ENCODE measurements at places on chromosomes 11 and 22. TPM values are rescaled to one million over a fixed set of nuclear protein-coding genes. Genes with fewer than 3 reads are reported as not detected.

GRCh38 chr22:30926706-30927105, 41.9 kb downstream of the MORC2 start:
- peaks cover 4% of the 10 kb centered on the region for H3K4me1 ChIP-seq
- H3K27me3 ChIP-seq, result no peaks in the 10 kb centered on the region
- no peak for DNase-seq
- no peak overlapping the region for H3K4me3 ChIP-seq
- peaks cover 36% of the 10 kb centered on the region for H3K36me3 ChIP-seq

- no peaks in the 10 kb centered on the region for H3K27me3 ChIP-seq
- H3K4me3 ChIP-seq, result no peak overlapping the region
- no peak overlapping the region for H3K27ac ChIP-seq
- no peak for DNase-seq
- no peaks in the 10 kb centered on the region for H3K4me1 ChIP-seq
Measured at GRCh38 chr11:115193914-115194801, 310.1 kb downstream of the CADM1 start.

GRCh38 chr11:46554213-46555147, 39.3 kb downstream of the AMBRA1 start:
- no peak overlapping the region for H3K4me3 ChIP-seq
- peaks cover 45% of the 10 kb centered on the region for H3K4me1 ChIP-seq
- H3K27ac ChIP-seq, result peak overlapping the region; percentile 65
- no peaks in the 10 kb centered on the region for H3K36me3 ChIP-seq
- DNase-seq, result no peak
- H3K27me3 ChIP-seq, result no peaks in the 10 kb centered on the region

DNA sequence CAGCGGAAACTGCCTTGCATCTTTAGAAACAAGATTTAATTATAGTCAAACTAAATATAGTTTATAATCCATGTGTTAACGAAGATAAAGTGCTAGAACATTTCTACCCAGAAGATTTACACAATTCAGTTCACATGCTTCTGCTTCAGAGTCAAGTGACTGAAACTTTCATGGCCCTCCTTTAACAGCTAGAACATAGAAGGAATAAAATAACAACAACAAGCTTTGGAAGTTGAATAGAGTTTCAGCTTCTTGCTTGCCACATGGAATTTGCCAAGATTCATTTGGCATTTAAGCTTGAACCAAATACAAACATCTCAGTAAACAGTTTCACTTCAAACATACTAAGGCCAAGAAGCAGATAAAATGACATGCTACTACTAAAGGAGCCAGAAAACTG, 676.3 kb upstream of the ANO3 start:
- H3K27me3 ChIP-seq, result no peaks in the 10 kb centered on the region
- no peak for DNase-seq
- H3K27ac ChIP-seq, result no peak overlapping the region

GRCh38 chr11:68438658-68439259, 21.8 kb upstream of the PPP6R3 start:
- DNase-seq, result no peak
- H3K27ac ChIP-seq, result no peak overlapping the region
- no peak overlapping the region for H3K4me3 ChIP-seq
- H3K36me3 ChIP-seq, result no peaks in the 10 kb centered on the region
- no peaks in the 10 kb centered on the region for H3K27me3 ChIP-seq

DNA sequence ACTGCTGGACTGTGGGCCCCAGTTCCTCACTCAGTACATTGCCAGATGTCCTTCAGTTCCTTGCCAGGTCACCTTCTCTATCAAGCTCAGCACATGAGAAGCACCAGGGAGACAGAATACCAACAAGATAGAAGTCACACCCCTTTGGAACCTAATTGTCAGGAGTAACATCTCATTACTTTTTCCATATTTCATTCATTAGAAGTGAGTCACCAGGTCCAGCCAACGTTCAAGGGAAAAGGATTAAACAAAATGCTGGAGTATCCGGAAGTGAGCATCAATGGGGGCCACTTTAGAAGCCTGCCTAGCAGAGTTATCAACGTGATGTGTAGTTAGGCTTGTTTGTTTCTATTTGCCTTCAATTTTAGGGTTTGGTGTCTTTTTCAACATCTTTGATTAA, 569.3 kb downstream of the MIAT start:
- no peak overlapping the region for H3K27ac ChIP-seq
- no peaks in the 10 kb centered on the region for H3K36me3 ChIP-seq
- H3K27me3 ChIP-seq, result no peaks in the 10 kb centered on the region
- DNase-seq, result no peak

- no peak for DNase-seq
- no peaks in the 10 kb centered on the region for H3K27me3 ChIP-seq
- no peak overlapping the region for H3K4me3 ChIP-seq
- H3K36me3 ChIP-seq, result no peaks in the 10 kb centered on the region
- peaks cover 12% of the 10 kb centered on the region for H3K4me1 ChIP-seq
Measured at GRCh38 chr22:44686873-44687600, 15.0 kb upstream of the PRR5 start.

DNA sequence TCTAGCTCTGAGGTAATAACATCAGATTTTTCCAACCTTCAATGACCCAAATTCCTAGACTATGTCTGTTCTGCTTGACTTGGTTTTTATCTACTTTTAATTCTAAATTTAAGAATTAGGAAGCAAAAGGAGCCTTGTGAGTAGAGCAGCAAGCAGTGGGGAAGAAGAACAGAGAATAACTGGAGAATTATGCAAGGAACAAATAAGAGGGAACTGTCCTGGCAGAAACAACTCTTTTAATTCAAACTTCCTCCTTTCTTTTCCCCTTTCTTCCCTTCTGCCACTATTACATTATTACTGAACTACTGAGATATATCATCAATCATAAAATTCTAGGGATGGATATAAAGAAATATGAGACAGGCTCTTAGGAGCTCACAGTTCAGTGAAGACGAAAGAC, 276.1 kb downstream of the SBF2 start:
- no peak overlapping the region for H3K4me3 ChIP-seq
- no peak for DNase-seq
- H3K27me3 ChIP-seq, result no peaks in the 10 kb centered on the region
- no peak overlapping the region for H3K27ac ChIP-seq
- H3K36me3 ChIP-seq, result no peaks in the 10 kb centered on the region

The LRRC55 gene
- total RNA-seq, result not detected

The MMP12 gene
- total RNA-seq, result not detected

The HBG2 gene
- total RNA-seq, result not detected

The DLG2 gene
- total RNA-seq, result 7.6 TPM

The C11orf86 gene
- not detected for total RNA-seq
